GM04503 (cell line): ENCODE measurements at places on chromosomes 13 and 19.
A peak's percentile ranks its signal among the peaks of the same experiment; 100 is the strongest.

GRCh38 chr19:55179606-55180484 is at the start of gene SYT5:
SYT5 (minus strand) TSS chr19:55180289; CDS start chr19:55179041, 1,248 bp downstream.
- DNase-seq = no peak

DNA sequence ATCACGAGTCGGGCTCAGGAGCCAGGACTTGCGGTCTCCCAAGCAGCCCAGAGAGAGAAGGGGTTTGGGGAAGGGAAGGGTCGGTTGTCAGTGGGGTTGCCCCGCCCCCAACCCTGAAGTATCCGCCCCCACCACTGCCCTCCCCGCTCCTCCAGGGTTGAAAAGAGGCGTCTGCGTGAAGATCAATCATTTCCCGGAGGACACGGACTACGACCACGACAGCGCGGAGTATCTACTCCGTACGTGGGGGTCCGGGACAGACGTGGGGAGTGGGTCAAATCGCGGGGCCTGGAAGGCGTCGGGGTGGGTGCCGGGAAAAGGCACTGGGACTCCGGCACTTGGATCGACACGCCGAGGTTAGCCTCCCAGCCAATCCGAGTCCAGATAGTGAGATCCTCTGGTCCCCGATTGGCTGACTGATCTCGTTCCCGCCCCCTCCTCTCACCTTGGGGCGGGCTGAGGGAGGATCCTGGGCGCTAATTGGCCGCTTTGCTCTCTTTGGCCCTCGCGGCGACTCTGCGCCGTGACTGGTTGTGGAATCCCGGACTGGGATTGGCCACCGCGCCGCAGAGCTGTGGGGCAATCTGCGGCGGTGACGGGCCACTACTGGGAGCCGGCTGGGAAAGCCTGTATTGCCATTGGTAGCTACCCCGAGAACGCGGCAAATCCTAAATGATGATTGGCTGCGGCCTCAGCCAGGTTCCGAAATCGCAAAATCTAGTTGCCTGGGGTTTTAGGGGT is 13.3 kb upstream of the CACNG6 start:
- peak; percentile 18 for DNase-seq

- no peak for DNase-seq
Observed at GRCh38 chr13:113656003-113656588, 1.9 kb downstream of the ATP4B start.

GRCh38 chr13:88097541-88097940 is 426.4 kb downstream of the SLITRK5 start:
- DNase-seq = no peak

GRCh38 chr13:21691928-21692327 is 21.1 kb downstream of the FGF9 start:
- no peak for DNase-seq

DNA sequence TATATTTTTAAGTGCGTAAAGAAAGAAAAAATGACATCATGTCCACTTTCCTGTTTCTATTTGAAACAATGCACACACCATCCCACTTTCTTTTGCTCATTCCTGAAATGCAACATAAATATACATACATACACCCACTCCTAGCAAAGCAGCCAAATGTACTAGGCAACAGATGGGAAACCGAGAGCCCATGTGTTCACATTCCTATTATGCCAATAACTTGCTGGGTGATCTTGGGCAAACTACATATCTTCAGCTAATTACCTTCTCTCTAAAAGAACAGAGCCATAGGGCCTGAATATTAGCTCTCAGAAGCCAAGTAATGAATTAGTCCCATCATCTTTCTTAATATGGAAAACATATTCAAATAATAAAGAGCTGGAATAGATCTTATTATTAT is 610.6 kb upstream of the ATXN8OS start:
- DNase-seq = no peak

GRCh38 chr13:106484084-106484483 is 51.4 kb downstream of the EFNB2 start:
- DNase-seq = no peak

GRCh38 chr13:102405499-102406100 is 3.8 kb upstream of the FGF14 start:
- no peak for DNase-seq

DNA sequence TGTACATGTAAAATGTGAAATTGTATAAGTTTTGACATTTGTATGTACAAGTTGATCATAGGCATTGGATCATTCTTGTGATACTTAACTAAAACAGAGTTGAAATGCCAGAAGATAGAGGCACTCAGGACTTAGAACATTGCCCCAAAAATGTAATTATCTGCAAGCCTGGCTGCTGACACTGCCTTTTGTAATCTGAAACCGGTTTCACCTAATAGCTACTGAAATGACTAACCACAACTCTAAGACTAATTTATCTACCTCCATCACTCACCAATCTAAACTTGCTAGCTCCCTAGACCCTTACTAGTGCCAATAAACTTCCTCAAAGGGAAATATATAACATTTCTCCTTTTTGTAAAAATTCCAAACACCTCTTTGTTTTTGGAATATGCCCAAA is 2596.2 kb downstream of the PCDH9 start:
- DNase-seq = no peak

- no peak for DNase-seq
Observed at GRCh38 chr13:100214886-100215285, 126.0 kb downstream of the PCCA start.

DNA sequence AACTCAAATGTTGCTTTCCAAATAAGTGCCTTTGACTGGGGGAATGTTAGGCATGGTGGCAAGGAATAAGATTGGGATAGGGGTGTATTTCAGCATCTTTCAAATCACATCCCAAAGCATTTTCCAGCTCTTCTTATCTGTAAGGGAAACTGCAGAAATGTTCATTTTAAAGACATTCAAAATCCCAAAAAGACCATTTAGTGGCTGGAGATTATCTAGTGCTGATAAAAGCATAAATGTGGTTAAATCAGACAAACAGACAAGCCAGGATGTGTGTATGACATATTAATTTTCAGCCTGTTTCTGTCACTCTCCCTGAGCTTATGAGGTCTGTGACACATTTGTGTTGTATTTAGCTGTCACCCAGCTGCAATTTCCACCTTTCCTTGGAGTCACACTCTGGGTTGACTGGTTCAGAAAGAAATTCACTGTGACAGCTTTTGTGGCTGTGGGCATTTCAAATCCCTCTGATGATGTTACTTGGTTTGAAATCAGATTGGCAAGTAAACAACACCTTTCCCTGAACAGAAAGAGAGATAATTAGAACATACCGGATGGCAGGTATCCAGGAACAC is 69.7 kb upstream of the SIAH3 start:
- DNase-seq = no peak

DNA sequence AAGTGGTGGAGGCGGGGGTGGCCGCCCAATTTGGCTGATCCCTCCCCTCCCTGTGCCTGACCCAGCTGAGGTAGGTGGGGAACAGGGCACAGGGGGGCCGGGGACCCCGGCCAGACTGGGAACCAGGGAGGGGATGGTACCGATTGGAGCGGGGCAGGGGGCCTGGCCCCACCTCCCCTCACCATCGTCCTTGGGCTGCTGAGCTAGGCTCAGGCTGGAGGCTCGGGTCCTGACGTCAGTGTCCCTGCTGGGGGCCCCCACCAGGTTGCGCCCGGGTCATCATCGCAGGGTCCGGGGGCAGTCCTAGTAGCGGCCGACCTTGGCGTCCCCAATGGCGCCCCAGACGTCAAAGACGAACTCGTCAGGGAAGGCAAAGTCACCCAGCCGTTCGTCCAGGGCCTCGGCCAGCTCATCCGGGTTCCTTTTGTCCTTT is 3.0 kb upstream of the PTGER1 start:
- no peak for DNase-seq

- no peak for DNase-seq
Observed at GRCh38 chr13:34990399-34991214, 48.5 kb downstream of the NBEA start.

DNA sequence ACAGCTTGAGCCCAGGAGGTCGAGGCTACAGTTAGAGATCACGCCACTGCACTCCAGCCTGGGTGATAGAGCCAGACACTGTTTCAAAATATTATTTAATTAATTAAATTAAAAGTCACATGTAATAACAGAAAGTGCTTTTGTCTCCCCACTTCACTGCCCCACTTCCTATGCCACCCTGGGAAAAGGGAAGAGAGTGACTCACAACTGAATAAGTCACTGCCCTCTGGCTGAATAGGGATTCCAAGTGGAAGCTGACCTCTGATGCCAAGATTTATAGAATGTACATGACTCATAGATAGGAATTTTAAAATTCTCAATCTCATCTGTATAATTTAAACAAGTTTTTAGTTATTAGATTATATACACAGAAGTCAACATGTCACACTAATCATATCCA is 22.2 kb upstream of the ERVV-1 start:
- DNase-seq = peak; percentile 49

- no peak for DNase-seq
Observed at GRCh38 chr19:2043961-2044708, 6.9 kb downstream of the MKNK2 start.

DNA sequence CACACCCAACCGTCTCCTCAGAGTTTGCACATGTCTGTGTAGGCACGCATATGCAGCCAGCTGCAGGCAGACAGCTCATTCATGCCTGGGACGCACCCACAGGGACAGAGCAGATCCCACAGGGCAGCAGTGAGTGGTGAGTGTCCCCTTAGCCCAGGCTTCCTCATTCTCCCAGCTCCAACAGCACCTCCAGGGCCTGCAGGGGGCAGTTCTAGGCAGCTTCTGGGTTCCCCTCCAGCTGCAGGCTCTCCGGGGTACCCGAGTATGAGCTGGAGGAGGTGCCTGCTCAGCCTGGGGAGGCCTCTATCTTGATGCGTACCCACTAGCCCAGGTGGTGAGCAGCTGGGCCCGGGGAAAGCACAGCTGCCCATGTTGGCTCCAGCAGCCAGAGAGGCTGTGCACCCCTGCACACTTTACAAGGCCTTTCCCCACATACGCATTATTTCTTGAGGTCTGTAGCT is 1.3 kb upstream of the SHANK1 start:
- peak; percentile 54 for DNase-seq

- peak; percentile 31 for DNase-seq
Observed at GRCh38 chr13:33649212-33649878, 168.6 kb upstream of the RFC3 start.
